Tibial nerve (tissue), 4 donors: ENCODE measurements at places on chromosomes 3 and 15. TPM values are rescaled to one million over a fixed set of nuclear protein-coding genes. Genes with fewer than 3 reads are reported as not detected.

- no peaks in the 10 kb centered on the region for H3K36me3 ChIP-seq
- H3K4me3 ChIP-seq = peak within 1 kb of the TSS; percentile 49
- DNase-seq = peak; percentile 53
These were observed at the start of gene DLEC1 for GRCh38 chr3:38039101-38039898. Gene DLEC1, plus strand, starts transcription at chr3:38039208. Its CDS starts 18 bp downstream, at chr3:38039226.

GRCh38 chr3:62312201-62312600 is 61.1 kb downstream of the FEZF2 start:
- H3K4me3 ChIP-seq = no peak overlapping the region
- DNase-seq = no peak
- no peaks in the 10 kb centered on the region for H3K4me1 ChIP-seq
- no peak overlapping the region for H3K27ac ChIP-seq

GRCh38 chr3:187621881-187622280 is 48.3 kb downstream of the SST start:
- no peaks in the 10 kb centered on the region for H3K4me1 ChIP-seq

- no peaks in the 10 kb centered on the region for H3K27me3 ChIP-seq
- no peak for DNase-seq
- H3K4me3 ChIP-seq = peak overlapping the region; percentile 81
- peak overlapping the region; percentile 96 for H3K27ac ChIP-seq
- H3K36me3 ChIP-seq = no peaks in the 10 kb centered on the region
- H3K4me1 ChIP-seq = peaks cover 56% of the 10 kb centered on the region
These were observed 736 bp downstream of the IREB2 start for GRCh38 chr15:78438619-78439285.

- no peak overlapping the region for H3K4me3 ChIP-seq
- DNase-seq = peak; percentile 8
- no peaks in the 10 kb centered on the region for H3K27me3 ChIP-seq
- H3K4me1 ChIP-seq = peaks cover 7% of the 10 kb centered on the region
These were observed 26.9 kb downstream of the PIERCE2 start for GRCh38 chr15:55434989-55435825.

DNA sequence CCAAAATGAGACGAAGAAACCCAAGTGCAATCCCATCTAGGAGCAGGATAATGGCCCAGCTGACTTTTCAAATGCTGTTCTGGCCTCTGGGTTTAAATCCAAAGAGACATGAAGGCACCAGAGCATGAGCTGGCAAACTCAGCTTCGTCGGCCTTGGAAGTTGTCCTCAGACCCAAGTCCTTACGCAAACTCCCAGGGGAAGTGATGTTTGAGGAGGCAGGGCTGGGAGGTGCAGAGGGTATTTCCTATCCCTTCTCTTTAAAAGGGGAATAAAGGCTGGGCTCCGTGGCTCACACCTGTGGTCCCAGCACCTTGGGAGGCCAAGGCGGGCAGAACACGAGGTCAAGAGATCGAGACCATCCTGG is 68.9 kb upstream of the HERC1 start:
- no peaks in the 10 kb centered on the region for H3K27me3 ChIP-seq
- H3K4me1 ChIP-seq = peaks cover 8% of the 10 kb centered on the region
- H3K4me3 ChIP-seq = no peak overlapping the region
- no peak overlapping the region for H3K27ac ChIP-seq
- no peaks in the 10 kb centered on the region for H3K36me3 ChIP-seq

GRCh38 chr15:43794269-43795037 is 2.3 kb downstream of the SERF2 start:
- no peak overlapping the region for H3K4me3 ChIP-seq
- H3K36me3 ChIP-seq = peaks cover 58% of the 10 kb centered on the region
- no peak overlapping the region for H3K27ac ChIP-seq
- peaks cover 25% of the 10 kb centered on the region for H3K4me1 ChIP-seq

DNA sequence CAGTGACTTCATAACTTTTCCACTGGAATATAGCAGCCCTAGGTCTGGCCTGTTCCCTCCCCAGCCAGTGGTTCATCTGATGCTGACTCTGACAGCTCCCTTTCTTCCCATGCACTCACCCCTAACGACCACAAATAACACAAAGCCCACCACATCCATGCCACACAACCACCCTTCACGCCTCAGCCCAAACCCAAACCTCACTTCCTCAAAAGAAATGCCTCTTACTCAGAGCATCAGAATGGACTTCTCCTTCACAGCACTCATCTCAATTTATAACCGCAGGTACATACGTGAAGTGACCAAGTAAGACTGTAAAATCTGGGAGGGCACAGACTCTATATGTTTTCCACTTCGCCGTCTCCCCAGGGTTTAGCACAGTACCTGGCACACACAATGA is 1.1 kb downstream of the RBSN start:
- H3K4me1 ChIP-seq = peaks cover 3% of the 10 kb centered on the region
- H3K36me3 ChIP-seq = peaks cover 34% of the 10 kb centered on the region
- peak overlapping the region; percentile 84 for H3K4me3 ChIP-seq
- H3K27me3 ChIP-seq = no peaks in the 10 kb centered on the region
- DNase-seq = no peak

- no peaks in the 10 kb centered on the region for H3K36me3 ChIP-seq
- H3K27ac ChIP-seq = peak overlapping the region; percentile 88
- peaks cover 18% of the 10 kb centered on the region for H3K4me1 ChIP-seq
- no peaks in the 10 kb centered on the region for H3K27me3 ChIP-seq
These were observed 617 bp upstream of the HPS3 start for GRCh38 chr3:149128821-149129220.

GRCh38 chr15:89725064-89725463 is 26.0 kb downstream of the MESP1 start:
- H3K4me1 ChIP-seq = no peaks in the 10 kb centered on the region
- no peaks in the 10 kb centered on the region for H3K36me3 ChIP-seq
- H3K4me3 ChIP-seq = no peak overlapping the region
- no peak overlapping the region for H3K27ac ChIP-seq
- DNase-seq = no peak

- H3K4me3 ChIP-seq = no peak overlapping the region
- no peaks in the 10 kb centered on the region for H3K27me3 ChIP-seq
- H3K4me1 ChIP-seq = no peaks in the 10 kb centered on the region
- DNase-seq = no peak
- no peaks in the 10 kb centered on the region for H3K36me3 ChIP-seq
- no peak overlapping the region for H3K27ac ChIP-seq
These were observed 178.8 kb downstream of the ARRDC4 start for GRCh38 chr15:98139337-98139736.

DNA sequence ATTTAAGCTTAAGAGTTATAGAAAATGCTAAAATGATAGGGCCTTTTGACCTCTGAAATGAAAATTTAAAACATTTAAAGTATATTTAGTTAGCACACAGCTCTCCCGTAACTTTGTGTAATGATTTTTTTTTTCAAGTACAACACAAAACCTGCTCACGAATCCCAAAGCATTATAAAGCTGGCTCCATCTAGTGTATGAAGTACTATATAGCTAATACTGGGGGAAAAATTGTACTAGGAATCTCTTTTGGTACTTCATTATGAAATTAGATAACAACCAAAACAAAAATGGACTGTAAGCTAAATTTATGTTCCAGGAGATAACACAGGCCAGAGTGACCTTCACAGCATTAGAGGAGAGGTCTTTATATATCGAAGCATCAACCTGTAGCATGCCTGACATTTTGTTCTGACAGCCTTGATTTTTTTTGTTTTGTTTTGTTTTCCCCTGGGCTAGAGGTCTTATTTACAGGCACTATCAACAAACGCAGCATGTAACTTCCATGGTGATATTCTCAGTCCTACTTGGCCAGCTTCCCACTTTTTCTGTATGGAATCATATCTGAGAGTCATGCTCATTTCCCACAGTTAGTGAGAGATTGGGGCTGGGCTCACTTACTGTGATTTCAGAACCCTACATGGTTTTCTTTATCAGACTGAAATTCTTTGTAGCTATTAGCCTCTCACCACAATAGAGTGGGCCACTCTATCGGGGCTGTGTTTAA is 116.3 kb downstream of the MITF start:
- DNase-seq = no peak
- no peaks in the 10 kb centered on the region for H3K27me3 ChIP-seq
- H3K36me3 ChIP-seq = no peaks in the 10 kb centered on the region
- no peak overlapping the region for H3K4me3 ChIP-seq
- no peaks in the 10 kb centered on the region for H3K4me1 ChIP-seq

DNA sequence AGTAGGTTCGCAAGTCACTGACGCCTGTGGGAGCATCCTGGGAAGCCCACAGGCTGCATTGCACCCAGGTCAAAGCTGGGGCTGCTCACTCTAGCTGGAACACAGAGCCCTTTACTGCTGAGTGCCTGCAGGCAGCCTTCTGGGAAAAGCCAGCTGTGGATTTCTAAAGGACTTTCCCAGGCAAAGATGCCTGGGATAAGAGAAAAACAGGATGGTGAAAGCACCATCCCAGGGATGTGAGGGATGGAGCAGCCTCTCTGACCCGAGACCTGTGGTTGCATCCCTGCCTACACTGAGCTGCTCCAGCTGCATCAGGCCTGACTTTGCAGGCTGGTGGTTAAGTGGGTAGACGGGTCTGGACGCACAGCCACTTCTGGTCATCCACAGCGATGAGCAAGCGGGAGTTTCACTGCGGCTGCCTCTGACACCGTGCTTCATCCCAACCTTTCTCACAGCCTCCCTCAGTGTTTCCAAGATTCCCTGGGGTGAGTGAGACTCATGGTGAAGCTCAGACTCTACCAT is 52.5 kb upstream of the AMOTL2 start:
- no peaks in the 10 kb centered on the region for H3K27me3 ChIP-seq
- no peak overlapping the region for H3K4me3 ChIP-seq
- H3K27ac ChIP-seq = no peak overlapping the region
- DNase-seq = no peak

DNA sequence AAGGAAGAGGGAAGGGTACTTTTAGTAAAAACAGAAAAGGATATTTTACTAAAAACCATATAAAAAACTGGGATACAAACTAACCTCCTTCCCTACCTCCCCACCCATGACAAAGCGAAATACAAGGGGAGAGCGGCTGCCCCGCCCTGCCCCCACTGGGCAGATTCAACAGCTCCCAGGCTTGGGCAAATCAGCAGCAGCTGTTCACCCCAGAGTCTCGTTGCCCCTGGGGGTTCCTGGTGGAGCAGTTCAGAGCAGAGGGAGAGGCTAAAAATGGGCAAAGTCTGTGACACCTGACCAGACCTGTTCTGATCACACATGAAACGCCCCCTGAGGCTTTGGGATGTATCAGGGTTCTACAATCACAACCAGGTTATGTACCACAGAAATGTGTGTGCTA is 2.5 kb upstream of the ETFA start:
- H3K4me3 ChIP-seq = no peak overlapping the region
- no peak overlapping the region for H3K27ac ChIP-seq
- no peaks in the 10 kb centered on the region for H3K27me3 ChIP-seq

DNA sequence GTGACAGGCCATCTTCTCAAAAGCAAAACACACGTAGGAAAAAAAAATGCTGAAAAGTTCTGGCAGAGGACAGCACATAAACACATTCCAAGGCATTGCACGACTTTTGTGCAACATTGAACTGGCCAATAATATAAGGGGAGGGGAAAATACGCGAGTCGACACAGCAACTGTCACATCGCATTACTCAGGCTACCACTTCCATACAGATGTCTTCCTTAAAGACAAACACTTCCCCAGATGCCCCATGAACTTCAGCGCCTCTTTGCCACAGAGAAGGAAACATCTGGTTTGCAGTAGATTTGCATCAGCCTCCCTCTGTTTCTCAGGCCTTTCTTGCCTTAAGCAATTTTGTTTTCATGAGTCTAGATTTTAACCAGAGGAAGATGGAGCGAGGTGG is 144.4 kb upstream of the IGF1R start:
- H3K36me3 ChIP-seq = no peaks in the 10 kb centered on the region
- no peaks in the 10 kb centered on the region for H3K27me3 ChIP-seq
- DNase-seq = peak; percentile 53
- no peak overlapping the region for H3K4me3 ChIP-seq
- no peaks in the 10 kb centered on the region for H3K4me1 ChIP-seq
- peak overlapping the region; percentile 60 for H3K27ac ChIP-seq

GRCh38 chr3:196699749-196700148 is 12.3 kb downstream of the CEP19 start:
- H3K4me3 ChIP-seq = no peak overlapping the region
- H3K27me3 ChIP-seq = no peaks in the 10 kb centered on the region
- H3K27ac ChIP-seq = no peak overlapping the region
- no peaks in the 10 kb centered on the region for H3K4me1 ChIP-seq

- no peak for DNase-seq
- H3K27me3 ChIP-seq = no peaks in the 10 kb centered on the region
- H3K4me1 ChIP-seq = peaks cover 11% of the 10 kb centered on the region
- H3K36me3 ChIP-seq = no peaks in the 10 kb centered on the region
These were observed 16.4 kb downstream of the SPG11 start for GRCh38 chr15:44647036-44647435.

DNA sequence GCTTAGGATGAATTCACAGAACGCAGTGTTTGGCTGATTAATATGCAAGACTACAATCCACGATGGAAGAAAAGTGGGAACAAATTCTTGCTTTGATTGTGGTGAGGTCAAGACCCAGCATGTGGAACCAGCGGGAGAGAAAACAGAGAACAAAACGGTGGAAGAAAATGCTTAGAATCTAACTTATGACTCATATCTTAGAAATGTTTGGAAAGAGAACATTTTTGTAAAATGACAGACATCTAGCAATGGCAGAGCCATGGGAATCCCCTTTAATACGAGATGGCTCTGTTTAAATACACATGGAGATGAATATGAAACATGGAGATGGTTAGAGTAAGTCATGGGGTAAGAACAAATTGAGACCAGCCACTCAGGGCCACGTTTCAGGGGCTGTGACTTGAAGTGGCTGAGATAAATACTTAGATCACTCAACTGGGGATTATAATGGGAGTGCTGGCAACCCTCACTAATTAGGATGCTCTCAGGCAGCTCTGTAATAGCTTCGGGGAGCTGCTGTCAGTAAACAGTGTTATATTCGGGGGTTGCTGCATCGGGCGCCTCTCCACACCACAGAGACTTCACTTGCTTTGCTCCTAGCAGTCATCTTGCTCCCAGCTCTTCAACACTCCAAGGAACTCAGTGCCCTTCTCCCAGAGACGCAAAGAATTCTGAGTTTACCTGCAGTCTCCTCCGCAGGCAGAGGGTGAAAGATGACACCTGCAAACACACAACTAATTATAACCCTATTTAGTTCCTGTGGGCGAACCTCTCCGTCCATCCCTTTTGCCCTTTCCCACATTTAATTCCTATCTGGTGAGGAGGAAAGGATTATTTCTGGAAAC is 68.0 kb upstream of the ONECUT1 start:
- no peaks in the 10 kb centered on the region for H3K4me1 ChIP-seq
- H3K36me3 ChIP-seq = no peaks in the 10 kb centered on the region
- DNase-seq = no peak
- H3K27me3 ChIP-seq = no peaks in the 10 kb centered on the region

- H3K27ac ChIP-seq = no peak overlapping the region
- no peaks in the 10 kb centered on the region for H3K27me3 ChIP-seq
- H3K4me3 ChIP-seq = no peak overlapping the region
- H3K36me3 ChIP-seq = no peaks in the 10 kb centered on the region
- DNase-seq = no peak
- no peaks in the 10 kb centered on the region for H3K4me1 ChIP-seq
These were observed 154.9 kb downstream of the PEX5L start for GRCh38 chr3:179881791-179882190.

The DAG1 gene
- 142 TPM for total RNA-seq

The C3orf22 gene
- total RNA-seq = not detected

The MST1R gene
- total RNA-seq = 2.2 TPM

The IL5RA gene
- total RNA-seq = not detected

The PLA1A gene
- 12.0 TPM for total RNA-seq

The CRBN gene
- total RNA-seq = 97.5 TPM

The IQCF5 gene
- total RNA-seq = not detected

The ZNF385D gene
- 5.9 TPM for total RNA-seq

The CHRD gene
- 29.7 TPM for total RNA-seq

The ALDH1L1 gene
- 36.8 TPM for total RNA-seq
